ENCODE measurements at places on chromosomes 16 and 17.

- DNase-seq, result no peak
Observed at GRCh38 chr16:8108991-8109509, 481.3 kb downstream of the TMEM114 start.

DNA sequence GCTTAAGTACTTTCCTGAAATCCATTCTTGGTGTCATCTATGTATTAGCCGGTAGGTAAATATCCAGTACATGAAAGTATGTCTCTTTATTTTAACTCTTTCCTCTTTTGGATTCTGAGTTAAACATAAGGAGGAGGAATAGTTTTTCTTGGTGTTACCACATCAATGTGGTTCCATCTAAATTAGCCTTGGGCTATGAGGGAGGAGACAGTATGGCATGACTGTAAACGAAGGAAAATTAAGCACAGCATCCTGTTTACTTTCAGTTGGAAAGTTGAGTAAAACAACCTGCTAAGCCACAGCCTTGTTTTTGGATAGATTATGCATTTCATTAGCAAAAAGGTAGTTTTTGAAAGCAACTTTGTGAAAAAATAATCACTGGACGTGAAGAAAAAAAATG is 693.0 kb upstream of the SOX9 start:
- no peak for DNase-seq

GRCh38 chr17:42428141-42428944 is 5.3 kb upstream of the CAVIN1 start:
- no peak for DNase-seq

- no peak for DNase-seq
Observed at GRCh38 chr17:33024688-33025486, 33.2 kb downstream of the SPACA3 start.

GRCh38 chr17:29379084-29379991 is 10.8 kb upstream of the TAOK1 start:
- no peak for DNase-seq

- DNase-seq, result no peak
Observed at GRCh38 chr16:67165121-67166078, 855 bp downstream of the HSF4 start.

- DNase-seq, result no peak
Observed at GRCh38 chr17:5798094-5798493, 213.8 kb upstream of the NLRP1 start.

DNA sequence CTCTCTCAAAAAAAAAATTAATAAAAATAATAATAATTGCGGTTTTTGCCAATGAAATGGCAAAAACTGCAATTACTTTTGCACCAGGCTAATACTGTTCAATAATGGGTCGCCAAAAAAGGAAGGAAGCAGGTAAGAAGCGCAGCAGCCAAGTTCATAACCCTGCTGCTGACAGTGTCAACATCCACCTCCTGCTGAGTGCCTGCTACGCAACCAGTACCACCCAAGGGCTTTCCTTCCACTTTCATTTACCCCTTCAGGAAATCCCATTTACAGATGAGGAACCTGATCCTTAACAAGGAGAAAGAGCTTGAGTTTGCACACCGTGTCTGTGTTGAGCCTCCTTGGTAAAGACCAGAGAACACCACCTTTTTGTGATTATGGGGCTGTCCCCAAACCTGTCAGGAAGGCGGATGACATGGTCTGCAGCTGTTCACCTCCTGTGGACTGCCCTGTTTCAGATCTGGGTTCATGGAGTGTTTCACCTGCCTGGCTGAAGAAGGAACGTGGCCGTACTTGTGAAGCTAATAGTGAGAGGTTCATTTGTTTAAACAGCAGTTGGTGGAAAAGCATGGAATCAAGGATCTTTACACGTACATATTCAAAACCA is 378.0 kb downstream of the SLC39A11 start:
- no peak for DNase-seq

GRCh38 chr17:64984851-64985521 is 65.7 kb upstream of the LRRC37A3 start:
- peak; percentile 49 for DNase-seq

DNA sequence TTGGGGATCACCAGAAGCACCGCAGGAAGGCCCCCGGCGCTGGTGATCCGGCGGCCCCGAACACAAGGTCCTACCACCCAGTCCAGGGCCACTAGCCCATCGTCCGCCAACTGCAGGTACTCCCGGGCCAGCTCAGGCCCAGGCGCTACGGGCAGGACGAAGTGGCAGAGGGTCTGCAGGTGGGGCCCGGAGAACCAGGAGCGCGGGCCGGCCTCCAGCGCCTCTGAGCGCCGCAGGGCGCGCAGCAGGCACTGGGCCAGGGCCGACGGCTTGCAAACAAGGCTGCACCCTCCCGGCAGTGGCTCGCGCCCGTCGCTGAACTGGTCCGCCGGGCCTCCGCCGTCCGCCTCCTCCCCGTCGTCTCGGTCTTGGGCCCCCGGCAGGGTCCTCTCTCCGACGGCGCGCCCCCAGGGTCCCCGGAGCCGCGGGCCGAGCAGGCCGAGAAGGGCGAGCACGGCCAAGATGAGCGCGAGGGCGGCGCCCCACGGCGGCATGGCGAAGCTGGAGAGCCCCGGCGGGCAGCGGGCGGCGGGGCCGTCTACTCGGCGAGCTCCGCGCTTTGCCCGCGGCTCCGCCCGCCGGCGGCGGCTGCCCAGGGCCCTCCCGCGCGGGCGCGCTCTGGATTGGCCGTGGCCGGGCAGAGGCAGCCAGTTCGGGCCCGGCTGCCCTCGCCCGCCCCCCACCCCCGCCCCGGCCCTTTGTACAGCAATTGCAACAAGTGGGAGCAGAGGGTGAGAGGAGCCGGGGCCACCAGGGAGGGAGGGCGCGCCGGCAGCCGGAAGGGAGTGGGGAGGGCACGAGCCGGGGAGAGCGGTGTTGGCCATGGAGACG is at the start of gene ABHD15:
ABHD15 (minus strand) TSS at position 565 of the 831 bp plus-strand sequence; CDS start at position 494, 71 bp downstream.
- peak; percentile 17 for DNase-seq

- no peak for DNase-seq
Observed at GRCh38 chr17:81025741-81026129, 9.2 kb upstream of the BAIAP2 start.

- DNase-seq, result no peak
Observed at GRCh38 chr17:13222975-13223374, 205.1 kb upstream of the ELAC2 start.

DNA sequence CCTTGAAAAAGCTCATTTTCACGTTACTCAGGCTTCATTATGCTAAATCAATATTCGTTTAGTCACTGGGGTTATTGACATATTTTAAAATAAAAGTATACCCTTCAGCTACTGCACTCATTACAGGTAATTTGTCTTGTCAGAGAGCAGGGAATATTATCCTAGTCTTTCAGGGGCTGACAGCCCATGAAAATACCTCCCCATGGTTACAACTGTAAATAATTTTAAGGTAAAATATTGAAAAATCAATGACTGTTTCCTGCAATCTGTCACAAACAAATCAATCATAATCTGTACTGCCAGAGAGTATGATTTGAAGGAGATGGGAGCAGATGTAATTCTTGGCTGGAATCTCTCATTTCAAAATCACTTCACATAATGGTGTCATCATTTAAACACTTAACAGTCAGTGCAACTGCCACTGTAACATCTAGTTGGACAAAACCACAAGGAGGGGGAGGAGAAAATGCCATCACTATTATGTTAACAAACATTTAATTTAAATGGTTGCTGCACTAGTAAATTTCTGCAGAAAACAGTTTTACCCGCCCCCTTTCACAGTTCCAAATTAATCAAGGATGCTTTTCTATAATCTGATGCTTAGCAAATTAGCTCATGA is 9.3 kb upstream of the IRX5 start:
- DNase-seq, result no peak

GRCh38 chr16:4330277-4330874 is 14.5 kb downstream of the GLIS2 start:
- DNase-seq, result peak; percentile 22

GRCh38 chr16:35745191-35745590 is 2285.8 kb downstream of the TP53TG3F start:
- DNase-seq, result no peak

DNA sequence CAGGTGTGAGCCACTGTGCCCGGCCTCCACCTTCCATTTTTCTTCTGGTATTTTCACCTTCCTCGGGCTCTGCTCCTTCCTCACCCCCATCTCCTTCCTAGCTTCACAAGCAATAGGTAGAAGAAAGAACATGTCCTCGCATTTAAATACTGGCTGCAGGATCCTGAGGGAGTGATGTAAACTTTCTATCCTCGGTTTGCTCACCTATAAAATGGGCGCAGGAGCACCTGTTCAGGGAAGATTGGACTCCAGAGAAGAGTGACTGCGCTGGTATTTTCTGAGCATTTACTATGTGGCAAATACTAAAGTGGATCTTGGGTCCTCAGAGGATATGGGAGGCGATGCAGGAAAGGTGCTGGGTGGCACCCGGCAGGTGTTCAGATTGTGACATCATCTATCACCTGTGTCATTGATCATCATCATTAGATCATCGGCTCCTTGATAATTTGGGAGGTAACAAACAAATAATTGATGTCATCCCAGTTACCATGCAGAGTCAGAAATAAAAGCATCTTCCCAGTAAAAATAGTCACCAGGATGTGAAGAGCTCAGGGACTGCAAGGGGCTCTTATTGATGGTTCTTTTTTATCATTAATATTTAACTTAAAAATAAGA is 72.8 kb downstream of the FOXL1 start:
- DNase-seq, result no peak

GRCh38 chr17:50514388-50514787 is 6.1 kb downstream of the MYCBPAP start:
- no peak for DNase-seq

GRCh38 chr16:20868890-20869289 is 31.3 kb downstream of the DCUN1D3 start:
- no peak for DNase-seq

GRCh38 chr17:17509601-17510425 is 13.6 kb upstream of the RASD1 start:
- no peak for DNase-seq

- DNase-seq, result no peak
Observed at GRCh38 chr16:69903865-69904415, 47.2 kb upstream of the CLEC18A start.

DNA sequence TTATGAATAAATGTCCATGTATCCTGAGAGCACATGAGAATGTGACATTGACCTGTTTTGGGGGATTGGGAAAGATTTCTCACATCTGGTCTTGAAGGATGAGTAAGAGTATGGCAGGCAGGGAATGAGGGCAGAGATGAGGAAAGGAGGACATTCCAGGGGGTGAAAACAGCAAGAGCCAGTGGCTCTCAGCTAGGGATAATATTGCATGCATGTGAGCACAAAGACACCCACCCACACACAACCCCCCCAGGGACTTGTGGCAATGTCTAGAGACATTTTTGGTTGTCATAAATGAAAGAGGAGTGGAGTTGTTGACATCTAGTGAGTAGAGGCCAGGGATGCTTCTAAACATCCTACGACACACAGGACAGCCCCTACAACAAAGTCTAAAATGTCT is 6.0 kb downstream of the MYO1D start:
- no peak for DNase-seq

Measured in stimulated activated CD4-positive, alpha-beta T cell treated with anti-CD3 and anti-CD28 coated beads, TNF-alpha, amount 100 ng/mL, for 1 hour (primary cell).